ENCODE measurements at places on chromosomes 3 and 15.

- no peak for DNase-seq
Observed at GRCh38 chr15:79970624-79971434, at the start of gene BCL2A1. Gene BCL2A1, minus strand, starts transcription at chr15:79971196. Its CDS starts 77 bp downstream, at chr15:79971119.

- DNase-seq = no peak
Observed at GRCh38 chr3:58624550-58624949, 42.0 kb downstream of the FAM3D start.

DNA sequence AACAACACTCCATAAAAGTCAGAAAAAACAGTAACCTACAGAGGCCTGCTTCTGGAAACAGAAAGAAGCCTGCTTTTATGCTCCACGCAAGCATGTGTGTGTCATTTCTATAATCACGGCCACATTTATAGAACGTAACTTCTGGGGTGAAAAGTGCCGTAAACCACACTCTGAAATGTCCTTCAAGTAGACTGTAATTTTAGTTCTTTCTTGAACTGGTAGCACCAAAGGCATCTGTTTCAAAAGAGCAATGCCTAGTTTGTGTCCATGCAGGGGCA is 19.5 kb upstream of the CMTM7 start:
- DNase-seq = no peak

DNA sequence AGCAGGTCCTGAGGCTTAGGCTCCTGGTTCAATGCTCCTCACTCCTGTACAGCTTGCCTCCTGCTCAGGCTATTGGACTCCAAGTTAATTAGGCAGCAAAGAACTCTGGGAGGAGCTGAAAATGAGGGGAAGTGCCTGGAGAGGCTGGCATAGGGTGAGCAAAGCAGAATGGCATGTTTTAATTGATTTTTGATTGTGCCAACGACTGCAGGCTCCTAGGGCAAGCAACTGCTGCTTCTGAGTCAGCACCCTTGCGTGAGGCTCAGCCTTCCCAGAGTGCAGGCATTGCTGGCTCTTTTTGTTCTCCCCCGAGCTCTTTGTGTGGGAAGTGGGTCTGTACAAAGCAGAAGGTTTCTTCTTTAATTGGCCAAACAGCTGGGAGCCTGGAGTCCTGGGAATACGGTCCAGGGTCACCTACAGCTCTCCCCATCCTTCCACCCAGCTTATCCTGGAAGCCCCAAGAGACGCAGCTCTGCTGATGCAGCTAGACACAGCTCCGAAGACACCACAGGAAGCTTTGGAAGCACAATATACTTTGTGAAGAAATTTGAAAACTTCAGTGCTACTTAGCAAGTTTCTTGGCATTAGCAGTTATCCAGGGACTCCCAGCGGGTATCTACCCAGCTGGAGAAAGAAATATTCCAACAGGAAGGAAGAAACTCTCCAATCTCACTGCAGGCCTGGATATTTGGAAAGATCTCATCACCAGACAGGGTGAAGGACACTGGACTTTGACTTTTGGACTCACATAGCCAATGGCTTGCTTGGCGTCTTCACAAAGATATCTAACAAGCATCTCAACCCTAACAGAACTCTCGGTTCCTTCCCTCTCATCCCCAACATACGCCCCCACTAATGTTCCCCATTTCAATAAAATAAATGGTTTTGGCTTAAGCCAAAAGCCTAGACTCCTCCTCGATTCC is 76.8 kb downstream of the BDH1 start:
- no peak for DNase-seq

- DNase-seq = no peak
Observed at GRCh38 chr15:84811151-84811550, 6.0 kb upstream of the ALPK3 start.

DNA sequence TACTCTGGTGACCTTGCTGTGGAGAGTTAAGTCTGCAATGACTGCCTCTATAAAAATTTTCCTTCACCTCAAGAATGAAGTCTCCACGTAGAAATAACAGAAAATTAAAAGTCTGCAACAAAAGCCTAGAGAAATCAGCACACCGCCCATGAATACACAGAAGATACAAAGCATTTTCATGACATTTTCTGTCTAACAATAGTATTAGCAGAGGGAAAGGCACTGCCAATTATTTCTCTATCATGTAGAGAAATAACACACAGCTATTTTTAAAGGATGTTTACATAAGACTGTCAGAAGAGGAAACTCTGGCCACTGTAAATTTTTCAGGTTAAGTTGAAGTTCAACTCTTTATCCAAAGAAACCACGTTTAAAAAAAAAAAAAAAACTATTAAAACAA is 80.8 kb downstream of the GSK3B start:
- DNase-seq = no peak

- DNase-seq = no peak
Observed at GRCh38 chr15:55823191-55823670, 80.3 kb upstream of the PRTG start.

- DNase-seq = no peak
Observed at GRCh38 chr3:9785602-9786001, 6.7 kb downstream of the TADA3 start.

GRCh38 chr3:154642145-154642544 is 212.2 kb upstream of the GPR149 start:
- no peak for DNase-seq

GRCh38 chr15:78767331-78767951 is 43.8 kb downstream of the ADAMTS7 start:
- DNase-seq = no peak

GRCh38 chr3:128167973-128168674 is 14.8 kb downstream of the EEFSEC start:
- no peak for DNase-seq

DNA sequence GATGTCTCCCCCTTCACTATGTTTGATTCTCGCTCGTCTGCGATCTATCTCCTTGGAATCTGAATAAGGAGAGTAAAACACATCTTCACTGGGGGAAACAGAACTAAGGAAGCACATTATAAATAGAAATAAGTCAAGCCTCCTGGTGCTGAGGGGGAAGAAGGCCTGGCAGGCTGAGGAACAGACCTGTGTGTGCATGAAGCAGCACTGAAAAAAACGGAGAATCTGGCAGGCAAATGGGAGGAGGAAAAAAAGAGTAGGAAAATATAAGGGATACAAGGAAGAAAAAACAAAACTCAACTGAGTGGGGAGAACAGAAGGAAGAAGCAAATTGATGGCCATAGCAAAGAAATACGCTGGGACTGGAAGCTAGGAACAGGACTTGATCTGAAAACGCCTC is 25.7 kb downstream of the PARP16 start:
- no peak for DNase-seq

- DNase-seq = no peak
Observed at GRCh38 chr3:65028024-65028423, 340.2 kb upstream of the ADAMTS9 start.

- DNase-seq = no peak
Observed at GRCh38 chr3:114460459-114460858, 166.6 kb downstream of the TIGIT start.

Data from ELF-1 (cell line).